Stimulated activated CD4-positive, alpha-beta T cell treated with anti-CD3 and anti-CD28 coated beads, Interleukin-1b, Interleukin-23, amount 100 ng/mL, for 24 hours (primary cell): ENCODE measurements at places on chromosomes 7 and 10.

DNA sequence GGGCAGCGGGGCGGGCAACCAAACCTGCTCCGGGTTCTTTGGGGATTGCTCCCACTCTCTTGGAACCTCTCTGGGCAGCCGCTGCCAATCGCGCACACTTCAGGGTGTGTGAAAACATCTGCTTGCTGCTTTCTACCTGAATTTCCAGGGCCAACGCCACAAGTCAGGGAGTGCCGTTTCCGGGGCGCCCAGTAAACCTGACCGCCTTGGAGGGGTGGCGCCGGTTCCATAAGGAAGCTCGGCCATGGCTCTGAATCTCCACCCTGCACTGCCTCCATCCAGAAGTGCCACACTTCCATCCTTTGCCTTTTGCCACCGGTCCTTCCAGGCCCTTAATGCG, 679 bp upstream of the AFAP1L2 start:
- DNase-seq = no peak

DNA sequence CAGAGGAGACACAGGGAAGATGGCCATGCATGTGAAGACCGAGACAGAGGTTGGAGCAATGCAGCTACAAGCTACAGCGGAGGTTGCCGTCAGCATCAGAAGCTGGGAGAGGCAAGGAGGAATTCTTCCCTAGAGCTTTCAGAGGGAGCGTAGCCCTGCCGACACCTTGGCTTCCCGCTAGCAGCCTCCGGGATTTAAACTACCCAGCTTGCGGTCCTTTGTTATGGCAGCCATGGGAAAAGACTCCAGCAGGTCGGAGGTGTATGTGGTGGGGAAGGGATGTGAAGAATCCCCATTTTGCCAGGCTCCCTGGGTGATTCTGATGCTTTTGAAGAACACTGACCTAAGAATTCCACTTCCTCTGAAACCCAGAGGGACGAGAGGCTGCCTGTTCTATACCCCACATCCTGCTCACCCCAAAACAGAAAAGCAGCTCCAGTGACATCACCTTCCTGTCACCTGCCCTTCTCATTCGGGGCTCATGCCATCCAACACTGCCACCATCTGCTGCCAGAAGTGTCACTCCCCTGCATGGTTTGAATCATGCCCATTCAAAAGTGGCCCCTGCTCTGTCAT, 3.3 kb upstream of the SEPHS1 start:
- DNase-seq = no peak

GRCh38 chr7:129299889-129300288, 75.1 kb downstream of the AHCYL2 start:
- no peak for DNase-seq

DNA sequence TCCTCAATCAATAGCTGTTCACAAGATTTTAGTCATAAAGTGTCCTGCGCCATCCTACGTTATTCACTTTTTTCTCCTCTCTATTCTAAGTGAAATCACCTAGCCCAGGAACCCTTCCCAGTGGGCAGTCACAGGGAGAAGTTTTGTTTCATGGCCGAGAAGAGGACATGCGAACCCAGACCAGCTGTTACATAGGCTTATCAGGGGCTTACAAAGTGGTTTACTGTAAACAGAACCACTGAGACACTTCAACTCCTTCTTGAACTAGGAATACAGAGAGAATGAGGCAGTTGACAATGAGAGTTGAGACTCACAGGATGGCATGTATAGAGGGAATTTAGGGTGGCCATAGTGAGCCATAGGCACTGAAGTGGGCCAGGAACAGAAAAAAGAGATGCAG, 246.9 kb upstream of the GLI3 start:
- no peak for DNase-seq

DNA sequence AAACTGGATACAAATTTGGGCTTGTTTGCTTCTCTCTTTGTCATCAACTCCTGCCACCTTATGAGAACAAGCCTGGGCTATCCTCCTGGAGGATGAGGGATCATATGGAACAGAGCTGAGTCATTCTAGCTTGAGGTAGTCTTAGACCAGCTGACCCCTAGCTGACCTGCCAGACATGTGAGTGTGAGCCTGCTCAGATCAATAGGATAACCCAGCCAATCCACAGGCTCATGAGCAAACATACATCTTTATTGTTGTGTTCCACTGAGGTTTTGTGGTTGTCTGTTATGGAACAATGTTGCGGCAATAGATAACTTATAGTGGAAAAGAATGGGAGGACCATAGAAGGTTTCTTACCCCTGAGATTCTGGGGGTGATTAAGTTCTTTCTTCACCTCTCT, 54.5 kb upstream of the FAM180A start:
- no peak for DNase-seq

- DNase-seq = no peak
Measured at GRCh38 chr7:84912993-84913635, 273.7 kb downstream of the SEMA3D start.
